ENCODE measurements at places on chromosomes 11 and 22.
A peak's percentile ranks its signal among the peaks of the same experiment; 100 is the strongest.

DNA sequence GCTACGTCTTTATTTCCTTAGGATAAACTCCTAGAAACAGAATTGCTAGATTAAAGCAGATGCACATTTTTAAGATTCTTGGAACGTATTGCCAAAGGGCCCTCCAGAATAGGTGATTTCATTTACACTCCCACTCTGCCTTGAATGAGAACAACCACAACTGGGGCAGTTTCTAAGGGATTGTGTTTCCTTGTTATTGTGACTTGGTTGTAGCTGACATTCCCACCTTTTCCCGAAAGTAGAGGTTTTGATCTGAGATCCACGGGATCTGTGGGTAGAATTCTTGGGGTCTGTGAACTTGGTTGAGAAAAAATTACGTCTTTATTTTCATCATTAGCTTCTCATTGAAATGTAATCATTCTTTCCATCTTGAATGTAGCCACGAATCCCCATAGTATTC lies 21.5 kb downstream of the LRRC32 start:
- no peak for DNase-seq

DNA sequence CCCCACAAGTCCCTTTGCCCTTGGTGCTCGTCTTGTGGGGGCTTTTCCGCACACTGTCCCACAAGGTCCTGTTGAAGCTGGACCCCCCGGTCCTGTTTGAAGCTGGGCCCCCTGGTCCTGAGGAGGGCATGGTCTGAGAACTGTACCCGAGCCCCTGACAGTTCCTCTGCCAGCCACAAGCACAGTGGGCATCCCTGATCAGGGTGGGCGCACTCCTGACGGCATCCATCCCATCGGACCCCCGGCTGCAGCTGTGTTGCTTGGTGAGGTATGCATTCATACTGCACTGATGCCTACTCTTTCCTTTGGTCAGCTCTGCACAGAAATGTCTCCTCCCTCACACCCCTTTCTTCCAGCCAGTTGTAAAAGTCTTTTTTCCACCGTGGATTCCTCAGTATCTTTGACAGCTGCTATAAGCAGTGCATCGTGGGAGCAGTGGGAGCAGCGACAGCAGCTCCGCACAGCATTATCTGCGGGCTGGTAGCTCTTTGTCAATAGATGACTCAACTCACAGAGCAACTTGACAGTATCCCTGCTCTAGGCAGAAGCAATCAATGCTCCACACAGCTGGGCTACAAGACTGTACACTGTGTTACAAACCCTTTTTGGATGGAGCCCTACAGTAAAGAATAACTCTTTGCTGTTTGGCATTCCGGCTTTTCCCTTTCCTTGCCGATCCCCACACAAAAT lies 1030.8 kb upstream of the CCDC90B start:
- DNase-seq: no peak

DNA sequence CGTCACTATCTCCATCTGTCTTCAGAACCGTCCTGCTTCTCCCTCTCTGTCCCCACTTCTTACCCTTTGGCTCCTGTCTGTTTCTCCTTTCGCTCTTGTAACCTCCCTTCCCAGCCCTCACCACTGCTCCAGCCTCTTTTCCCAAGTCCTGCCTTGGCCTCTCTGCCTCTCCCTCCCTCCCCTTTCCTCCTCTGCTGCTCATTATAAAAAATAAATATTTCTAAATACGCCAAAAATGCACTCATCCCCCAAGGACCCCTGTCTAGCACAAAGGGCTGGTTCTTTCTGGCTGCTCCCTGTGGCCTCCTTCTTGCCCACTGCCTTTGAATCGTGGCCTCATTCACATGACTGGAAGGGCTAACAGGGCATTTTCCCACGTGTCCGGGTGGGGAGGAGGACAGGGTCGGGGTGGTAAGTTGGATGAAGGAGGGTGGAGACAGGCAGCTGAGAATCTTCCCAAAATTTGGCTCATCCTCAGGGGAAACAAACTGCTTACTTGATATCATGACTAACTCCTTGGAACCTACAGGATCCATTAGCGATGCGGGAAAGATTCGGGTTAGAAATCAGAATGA lies 26.4 kb upstream of the OAF start:
- no peak for DNase-seq

GRCh38 chr11:86861810-86862209 lies 61.5 kb downstream of the PRSS23 start:
- no peak for DNase-seq

- no peak for DNase-seq
Measured at GRCh38 chr22:48404801-48405447, 1422.7 kb downstream of the BRD1 start.

DNA sequence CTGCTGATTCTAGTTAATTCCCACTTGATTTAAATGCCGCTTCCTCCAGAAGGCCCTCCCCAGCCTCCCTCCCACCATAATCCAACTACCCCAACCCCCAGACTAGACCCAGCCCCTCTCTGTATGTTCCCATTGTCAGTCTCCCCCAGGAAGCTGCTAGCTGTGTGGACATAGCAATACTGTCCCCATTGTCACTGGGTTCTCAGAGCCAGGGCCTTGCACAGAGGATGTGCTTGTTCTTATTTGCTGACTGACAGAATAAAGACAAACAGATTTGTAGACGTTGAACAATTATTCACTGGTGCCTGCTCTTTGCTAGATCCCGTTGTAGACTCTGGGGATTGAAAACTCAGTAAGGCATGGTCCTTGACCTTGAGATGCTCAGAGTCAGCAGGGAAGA lies 45.7 kb upstream of the NAV2 start:
- no peak for DNase-seq

- no peak for DNase-seq
Measured at GRCh38 chr22:24103301-24103700, 78.0 kb upstream of the SUSD2 start.

DNA sequence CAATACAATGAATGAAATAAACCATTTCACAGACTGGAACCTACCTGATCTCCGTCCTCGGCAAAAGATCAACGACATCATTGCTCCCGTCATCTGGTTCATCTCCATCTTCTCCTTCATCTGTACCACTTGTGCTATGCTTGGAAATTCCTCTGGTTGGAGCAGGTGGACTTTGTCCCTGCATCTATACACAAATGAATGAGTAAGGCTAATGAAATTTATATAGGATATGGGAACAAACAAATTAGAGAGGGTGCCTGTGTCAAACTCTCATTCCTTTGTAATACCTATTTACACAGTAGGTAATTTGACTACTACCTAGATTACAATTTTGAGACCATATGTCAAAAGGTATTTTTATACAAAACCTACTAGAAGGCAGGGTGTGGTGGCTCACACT lies 59.4 kb downstream of the F2 start:
- DNase-seq: no peak

DNA sequence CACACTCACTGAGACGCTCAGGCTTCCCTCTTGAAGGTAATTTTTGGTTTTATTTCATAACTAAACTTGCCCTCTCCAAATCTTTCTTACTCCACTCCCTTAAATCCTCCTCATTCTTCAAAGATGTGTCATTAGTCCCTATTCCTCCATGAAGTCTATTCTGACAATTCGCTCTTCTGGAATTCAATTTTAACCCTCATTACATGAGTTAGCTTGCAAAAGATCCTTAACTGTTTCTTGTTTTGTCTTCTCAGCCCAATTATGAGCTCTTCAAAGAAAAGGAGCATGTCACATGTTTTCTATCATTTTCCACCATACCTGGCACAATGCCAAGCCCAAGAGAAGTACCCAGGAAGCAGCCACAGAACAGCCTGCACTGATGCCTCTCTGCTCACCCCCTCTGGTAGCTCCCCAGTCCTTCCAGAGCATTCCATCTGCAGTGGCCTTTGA lies 13.0 kb downstream of the GALNT18 start:
- DNase-seq: no peak

GRCh38 chr11:16356761-16357393 lies 531 bp upstream of the SOX6 start:
- no peak for DNase-seq

DNA sequence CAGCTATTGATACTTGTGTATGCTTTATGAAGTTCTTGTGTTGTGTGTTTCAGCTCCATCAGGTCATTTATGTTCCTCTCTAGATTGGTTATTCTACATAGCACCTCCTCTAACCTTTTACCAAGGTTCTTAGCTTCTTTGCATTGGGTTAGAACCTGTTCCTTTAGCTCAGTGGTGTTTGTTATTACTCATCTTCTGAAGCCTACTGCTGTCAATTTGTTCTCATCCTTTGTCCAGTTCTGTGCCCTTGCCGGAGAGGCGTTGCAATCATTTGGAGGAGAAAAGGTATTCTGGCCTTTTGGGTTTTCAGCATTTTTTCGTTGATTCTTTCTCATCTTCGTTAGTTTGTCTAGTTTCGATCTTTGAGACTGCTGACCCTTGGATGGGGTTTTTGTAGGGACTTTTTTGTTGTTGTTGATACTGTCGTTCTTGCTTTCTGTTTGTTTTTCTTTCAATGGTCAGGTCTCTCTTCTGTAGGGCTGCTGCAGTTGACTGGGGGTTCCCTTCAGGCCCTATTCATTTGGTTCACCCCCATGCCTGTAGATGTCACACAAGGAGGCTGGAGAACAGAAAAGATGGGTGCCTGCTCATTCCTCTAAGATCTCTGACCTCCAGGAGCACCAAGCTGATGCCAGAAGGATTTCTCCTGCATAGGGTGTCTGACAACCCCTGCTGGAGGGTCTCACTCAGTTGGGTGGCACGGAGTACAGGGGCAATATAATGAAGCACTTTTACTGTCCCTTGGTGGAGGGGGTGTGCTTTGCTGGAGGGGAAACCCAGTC lies 35.9 kb upstream of the MUC15 start:
- no peak for DNase-seq

GRCh38 chr11:61542705-61543104 lies 34.2 kb downstream of the LRRC10B start:
- DNase-seq: no peak

GRCh38 chr11:9150926-9151325 lies 59.5 kb upstream of the SCUBE2 start:
- no peak for DNase-seq

GRCh38 chr11:123103326-123103980 lies 41.5 kb upstream of the HSPA8 start:
- DNase-seq: peak; percentile 9

- no peak for DNase-seq
Measured at GRCh38 chr22:30370641-30371230, 13.9 kb downstream of the CCDC157 start.

- DNase-seq: no peak
Measured at GRCh38 chr11:7577291-7578190, 63.7 kb downstream of the PPFIBP2 start.

GRCh38 chr22:38853196-38853651 lies 9.4 kb upstream of the NPTXR start:
- DNase-seq: no peak

DNA sequence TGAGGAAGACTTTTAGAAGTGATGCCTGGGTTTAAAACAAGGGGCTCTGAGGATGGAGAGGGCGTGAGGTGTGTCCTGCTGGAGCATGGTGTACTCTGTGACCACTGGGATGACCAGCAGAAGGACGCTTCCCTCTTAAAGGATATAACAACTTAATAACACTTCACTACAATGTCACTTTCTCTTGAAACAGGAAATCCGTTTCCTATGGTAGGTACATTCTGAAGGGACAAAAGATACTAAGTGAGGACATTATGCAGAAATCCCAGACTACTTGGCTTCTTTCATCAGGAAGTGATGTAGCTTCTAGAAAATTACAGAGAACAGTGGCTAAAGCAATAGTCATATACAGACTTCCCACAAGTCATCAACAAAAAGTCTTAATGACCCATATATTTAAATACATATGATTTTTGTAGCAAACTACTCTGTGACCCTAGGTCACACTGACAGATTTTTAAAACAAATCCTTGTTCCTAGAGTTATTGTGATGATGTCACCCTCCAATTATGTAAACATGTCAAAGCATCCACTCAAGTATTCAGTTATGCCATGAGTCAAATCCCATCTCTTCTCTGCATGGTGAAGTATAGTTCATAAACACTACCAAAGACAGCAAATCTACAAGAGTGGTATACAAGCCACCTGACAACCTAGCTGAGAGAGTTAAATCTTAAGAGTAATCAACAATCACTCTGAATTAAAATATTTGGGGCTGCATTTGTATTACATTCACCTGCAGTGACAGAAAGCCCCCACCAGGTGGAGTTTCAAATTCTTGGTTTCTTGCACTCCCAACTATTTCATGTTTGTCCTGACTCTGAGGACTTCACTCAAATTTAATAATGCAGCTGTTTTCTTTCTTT lies 32.8 kb downstream of the PITPNB start:
- DNase-seq: peak; percentile 47

DNA sequence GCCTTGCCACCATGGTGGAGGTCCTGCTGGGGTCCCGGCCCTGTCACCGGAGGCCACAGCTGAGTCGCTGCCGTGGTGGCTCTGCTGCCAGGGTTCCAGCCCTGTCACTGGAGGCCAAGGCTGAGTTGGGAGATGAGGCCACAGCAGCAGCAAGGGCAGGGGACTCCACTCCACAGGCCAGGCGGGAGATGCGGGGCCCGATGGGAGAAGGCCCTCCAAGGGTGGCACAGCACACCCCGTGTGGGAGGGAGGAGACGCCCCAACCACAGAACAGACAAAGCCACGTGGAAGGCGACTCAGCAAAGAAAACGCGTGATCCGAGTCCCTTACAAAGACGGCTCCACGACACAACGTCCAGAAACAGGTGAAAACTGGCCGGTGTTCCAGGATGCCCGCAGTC lies 159.3 kb downstream of the BRD1 start:
- DNase-seq: no peak

- no peak for DNase-seq
Measured at GRCh38 chr22:25127318-25127717, 72.3 kb upstream of the CRYBB3 start.

GRCh38 chr11:127632976-127633680 lies 632.6 kb upstream of the KIRREL3 start:
- DNase-seq: no peak

DNA sequence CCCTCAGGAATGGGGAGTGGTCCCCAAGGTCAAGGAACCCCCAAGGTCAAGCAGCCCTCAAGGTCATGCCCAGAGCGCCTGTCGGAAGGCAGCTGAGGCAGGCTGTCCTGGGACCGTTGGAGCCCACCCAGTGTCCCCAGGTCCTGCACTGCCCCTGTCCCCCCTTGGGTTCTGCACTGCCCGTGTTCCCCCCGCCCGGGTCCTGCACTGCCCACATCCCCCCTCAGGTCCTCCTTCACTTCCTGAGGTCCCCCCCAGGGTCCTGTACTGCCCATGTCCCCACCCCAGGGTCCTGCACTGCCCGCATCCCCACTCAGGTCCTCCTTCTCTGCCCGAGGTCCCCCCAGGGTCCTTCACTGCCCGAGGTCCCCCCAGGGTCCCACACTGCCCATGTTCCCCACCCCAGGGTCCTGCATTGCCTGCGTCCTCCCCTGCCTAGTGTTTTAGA lies 1073.0 kb downstream of the BRD1 start:
- DNase-seq: no peak

DNA sequence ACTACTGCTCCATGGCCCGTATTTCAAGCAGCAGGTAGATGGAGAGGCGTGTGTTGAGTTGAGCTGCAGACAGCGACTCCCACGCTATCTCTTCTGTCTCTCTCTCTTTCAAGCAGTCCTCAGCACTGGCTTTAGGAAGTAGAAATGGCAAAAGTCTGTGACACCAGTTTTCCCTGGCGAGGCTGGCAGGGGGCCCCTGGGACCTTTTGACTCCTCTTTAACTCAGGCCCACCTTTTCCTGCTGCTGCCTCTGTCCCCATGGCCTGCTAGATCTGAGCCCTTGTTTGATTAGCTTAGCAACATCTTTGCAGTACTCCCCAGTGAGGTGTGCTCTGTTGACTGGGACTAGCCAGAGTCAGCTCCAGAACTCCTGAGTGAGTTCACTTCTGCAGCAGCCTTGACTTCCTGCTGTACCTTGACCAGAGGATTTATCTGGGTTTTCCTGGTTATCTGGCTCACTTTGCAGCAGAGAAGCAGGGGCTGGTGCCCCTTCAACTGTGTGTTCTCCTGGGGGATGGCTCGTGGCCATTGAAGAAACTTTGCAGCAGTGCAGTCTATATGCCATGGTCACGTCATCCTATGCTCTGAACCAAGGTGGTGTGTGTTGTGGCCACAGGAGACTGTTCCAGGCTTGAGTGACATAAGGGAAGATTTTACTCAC lies 183.9 kb downstream of the DBX1 start:
- DNase-seq: no peak
